ENCODE measurements at places on chromosomes 16 and 17.

DNA sequence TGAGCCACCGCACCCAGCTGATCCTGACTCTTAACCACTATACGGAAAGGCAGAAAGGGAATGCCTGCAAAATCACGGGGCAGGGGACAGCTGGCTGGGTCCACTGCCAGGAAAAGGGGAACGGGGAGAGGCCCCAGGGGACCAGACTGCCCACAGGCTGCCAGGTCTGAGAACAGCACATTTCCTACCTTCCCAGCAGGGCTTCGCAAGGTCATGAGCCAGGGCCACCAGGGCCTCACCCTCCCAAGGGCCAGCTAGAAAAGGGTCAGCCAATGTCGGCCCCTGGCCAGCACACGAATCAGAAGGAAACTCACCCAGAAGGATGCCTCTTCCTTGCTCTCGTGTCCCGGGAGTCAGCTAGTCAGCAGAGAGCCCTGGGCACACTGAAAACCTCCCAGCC is 118.4 kb downstream of the ZNF423 start:
- DNase-seq: no peak

- DNase-seq: no peak
Observed at GRCh38 chr17:43406676-43407645, 8.2 kb downstream of the ARL4D start.

GRCh38 chr16:78237841-78238240 is 138.4 kb downstream of the WWOX start:
- DNase-seq: no peak

DNA sequence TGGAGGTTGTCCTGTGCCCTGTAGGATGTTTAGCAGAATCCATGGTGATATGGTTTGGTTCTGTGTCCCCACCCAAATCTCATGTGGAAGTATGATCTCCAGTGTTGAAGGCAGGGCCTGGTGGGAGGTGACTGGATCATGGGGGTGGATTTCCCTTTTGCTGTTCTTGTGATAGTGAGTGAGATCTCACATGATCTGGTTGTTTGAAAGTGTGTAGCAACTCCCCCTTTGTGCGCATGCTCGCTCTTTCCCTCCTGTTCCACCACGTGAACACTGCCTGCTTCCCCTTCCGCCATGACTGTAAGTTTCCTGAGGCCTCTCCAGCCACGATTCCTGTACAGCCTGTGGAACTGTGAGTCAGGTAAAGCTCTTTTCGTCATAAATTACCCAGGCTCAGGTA is 61.9 kb downstream of the ARHGAP17 start:
- DNase-seq: no peak

DNA sequence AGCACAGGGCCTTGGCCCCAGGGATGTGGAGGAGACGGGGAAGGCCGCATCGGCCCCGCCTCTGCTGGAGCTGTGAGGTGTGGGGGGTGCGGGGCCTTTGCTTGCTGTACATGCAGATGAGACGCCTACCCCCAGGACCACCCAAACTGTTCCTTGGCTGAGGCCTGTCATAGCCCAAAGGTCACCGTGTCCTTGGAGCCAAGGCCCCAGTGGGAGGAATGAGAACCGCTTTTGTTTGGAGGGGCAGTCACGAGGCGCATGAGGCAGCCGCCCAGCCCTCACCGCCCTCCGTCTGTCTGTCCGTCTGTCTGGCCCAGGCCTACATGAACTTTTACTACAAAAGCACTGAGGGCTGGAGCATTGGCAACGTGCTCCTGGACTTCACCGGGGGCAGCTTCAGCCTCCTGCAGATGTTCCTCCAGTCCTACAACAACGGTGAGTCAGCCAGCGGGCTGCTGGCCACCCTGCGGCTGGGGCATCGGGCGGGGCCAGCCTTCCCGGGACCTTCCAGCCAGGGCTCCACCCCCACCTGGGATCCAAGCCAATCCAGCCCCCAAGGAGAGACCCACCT is 8.8 kb downstream of the TAX1BP3 start:
- DNase-seq: no peak

- DNase-seq: no peak
Observed at GRCh38 chr17:82228842-82229697, at the start of gene SLC16A3. Gene SLC16A3 (plus strand): TSS chr17:82229042. CDS start chr17:82236009, 6,967 bp downstream.

DNA sequence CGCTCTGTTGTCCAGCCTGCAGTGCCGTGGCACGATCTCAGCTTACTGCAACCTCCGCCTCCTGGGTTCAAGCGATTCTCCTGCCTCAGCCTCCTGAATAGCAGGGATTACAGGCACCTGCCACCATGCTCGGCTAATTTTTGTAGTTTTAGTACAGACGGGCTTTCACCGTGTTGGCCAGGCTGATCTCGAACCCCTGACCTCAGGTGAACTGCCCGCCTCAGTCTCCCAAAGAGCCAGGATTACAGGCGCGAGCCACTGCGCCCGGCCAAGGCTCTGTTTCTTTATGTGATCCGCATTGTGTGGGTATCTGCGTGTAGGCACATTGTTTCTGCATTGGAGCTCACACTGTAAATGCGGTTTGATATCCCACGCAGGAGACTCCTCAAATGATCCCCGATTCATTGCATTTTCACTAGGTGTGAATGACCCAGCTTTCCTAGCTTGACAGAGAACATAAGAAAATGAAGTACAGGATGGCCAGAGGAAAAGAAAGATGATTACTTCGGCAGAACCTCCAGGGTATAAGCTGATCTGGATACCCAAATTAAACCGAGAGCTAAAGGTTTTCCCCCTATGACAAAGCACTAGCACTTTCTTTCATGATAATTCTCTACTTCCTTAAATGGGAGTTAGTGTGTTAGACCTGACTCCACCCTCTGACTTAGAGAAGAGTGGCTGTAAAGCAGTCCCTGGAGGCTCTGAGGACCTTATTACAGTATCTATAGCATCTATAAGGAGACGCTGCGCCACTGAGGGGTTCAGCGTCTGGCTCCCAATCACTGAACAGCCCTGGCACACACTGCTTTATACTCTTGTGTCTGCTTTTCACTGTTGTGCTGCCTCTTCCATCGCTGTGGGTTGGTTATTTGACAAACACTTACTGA is 17.3 kb downstream of the COTL1 start:
- no peak for DNase-seq

DNA sequence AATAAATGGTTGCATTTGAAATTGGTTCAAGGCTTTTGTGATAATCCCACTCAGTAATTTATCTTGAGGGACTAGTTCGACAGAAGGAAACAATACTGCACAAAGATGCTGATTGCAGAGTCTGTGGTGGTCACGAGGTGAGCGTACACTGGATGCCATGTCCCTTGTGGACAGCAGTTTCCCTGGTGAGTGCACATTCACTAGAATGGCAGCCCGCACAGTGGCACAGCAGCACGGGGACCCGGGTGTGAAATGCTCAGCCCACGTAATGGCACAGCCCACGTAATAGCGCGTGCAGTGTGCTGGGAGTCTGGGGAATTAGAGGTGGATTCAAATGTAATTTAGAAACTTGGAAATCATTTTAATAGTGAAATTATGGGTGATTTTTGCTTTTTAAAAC is 154.0 kb downstream of the LGALS9B start:
- DNase-seq: no peak

- no peak for DNase-seq
Observed at GRCh38 chr17:12987120-12987519, 30.7 kb downstream of the ELAC2 start.

DNA sequence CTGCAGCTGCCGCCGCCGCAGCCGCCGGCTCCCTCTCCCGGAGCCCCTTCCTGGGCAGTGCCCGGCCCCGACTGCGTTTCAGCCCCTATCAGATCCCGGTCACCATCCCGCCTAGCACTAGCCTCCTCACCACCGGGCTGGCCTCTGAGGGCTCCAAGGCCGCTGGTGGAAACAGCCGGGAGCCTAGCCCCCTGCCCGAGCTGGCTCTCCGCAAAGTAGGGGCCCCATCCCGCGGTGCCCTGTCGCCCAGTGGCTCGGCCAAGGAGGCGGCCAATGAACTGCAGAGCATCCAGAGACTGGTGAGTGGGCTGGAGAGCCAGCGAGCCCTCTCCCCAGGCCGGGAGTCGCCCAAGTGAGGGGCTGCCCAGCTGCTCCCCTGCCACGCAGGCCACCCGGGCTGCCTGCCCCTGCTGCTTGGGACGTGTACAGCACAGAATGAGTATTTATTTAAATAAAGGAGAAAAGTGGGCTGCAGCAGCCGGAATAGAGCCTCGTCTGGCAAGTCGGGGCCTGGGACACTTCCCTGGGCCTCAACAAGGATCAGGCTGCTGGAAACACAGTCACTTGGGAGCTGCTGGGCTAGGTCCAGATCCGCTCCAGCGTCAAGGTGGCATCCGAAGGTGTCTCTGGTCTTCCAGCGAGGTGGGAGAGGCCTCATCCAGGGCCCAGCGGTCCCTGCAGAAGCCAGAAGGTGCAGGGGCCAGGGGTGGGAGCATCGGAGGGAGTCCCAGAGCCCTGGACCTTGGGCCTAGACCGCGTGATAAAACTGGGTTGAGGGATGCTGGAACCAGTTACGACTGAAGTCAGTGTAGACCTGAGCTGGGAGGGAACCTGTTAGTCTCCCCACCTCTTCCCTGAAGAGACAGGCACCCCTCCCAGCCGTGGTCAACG is 8.8 kb downstream of the TBX2 start:
- no peak for DNase-seq

DNA sequence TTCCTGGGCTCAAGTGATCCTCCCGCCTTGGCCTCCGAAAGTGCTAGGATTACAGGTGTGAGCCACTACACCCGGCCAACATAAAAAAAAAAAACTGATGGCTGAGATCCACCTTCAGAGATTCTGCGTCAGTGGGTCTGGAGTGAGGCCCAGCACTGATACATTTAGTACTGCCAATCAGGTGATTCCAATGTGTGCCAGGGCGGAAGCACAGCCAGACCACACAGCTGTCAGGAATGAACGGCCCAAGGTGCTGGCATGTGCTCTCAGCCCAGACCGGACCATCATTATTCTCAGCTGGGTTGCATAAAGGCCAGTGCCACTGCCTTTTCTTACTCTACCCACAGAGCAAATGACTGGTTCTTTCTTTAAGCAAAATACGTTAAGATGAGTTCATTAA is 1.2 kb upstream of the BCO1 start:
- no peak for DNase-seq

Data from cerebellar cortex (tissue), 1 donor.